ENCODE measurements at places on chromosomes 3 and 15.

DNA sequence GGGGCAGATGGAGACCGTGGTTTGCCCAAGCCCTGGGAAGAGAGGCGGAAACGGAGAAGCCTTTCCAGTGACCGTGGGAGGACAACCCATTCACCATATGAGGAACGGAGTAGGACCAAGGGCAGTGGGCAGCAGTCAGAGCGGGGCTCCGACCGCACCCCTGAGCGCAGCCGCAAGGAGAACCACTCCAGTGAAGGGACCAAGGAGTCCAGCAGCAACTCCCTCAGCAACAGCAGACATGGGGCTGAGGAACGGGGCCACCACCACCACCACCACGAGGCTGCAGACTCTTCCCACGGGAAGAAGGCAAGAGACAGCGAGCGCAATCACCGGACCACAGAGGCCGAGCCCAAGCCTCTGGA is 2.0 kb downstream of the RBM15B start:
- DNase-seq, result no peak

GRCh38 chr15:29934251-29934650 is 112.0 kb upstream of the TJP1 start:
- no peak for DNase-seq

GRCh38 chr15:75727031-75727531 is 14.4 kb upstream of the CSPG4 start:
- DNase-seq, result no peak

- DNase-seq, result no peak
Measured at GRCh38 chr3:127451321-127451720, 139.2 kb downstream of the TPRA1 start.

DNA sequence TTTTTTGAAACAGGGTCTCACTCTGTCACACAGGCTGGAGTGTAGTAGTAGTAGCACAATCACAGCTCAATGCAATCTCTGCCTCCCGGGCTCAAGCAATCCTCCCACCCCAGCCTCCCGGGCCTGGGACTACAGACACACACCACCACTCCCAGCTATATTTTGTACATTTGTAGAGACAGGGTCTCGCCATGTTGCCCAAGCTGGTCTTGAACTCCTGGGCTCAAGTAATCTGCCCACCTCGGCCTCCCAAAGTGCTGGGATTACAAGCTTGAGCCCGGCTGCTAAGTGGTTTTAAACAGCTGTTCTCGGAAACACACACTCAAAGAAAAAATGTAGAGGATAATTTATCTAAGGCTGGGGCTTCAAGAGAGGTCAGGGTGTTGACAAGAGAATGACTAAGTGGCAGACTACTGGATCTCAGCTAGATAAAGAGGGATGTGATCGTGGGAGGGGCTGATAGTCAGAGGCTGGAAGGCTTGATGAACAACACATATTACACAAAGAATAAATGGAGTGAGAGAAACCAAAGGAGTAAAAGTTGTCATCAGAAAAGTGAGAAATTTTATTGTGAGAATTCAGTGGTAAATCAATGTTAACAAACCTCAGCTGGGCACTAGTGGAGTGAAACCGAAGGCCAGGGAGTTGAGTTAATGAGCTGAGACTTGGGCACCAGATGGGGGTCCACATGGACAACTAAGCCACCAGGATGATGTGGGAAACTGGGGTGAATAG is 6.7 kb downstream of the CCR5AS start:
- DNase-seq, result no peak

DNA sequence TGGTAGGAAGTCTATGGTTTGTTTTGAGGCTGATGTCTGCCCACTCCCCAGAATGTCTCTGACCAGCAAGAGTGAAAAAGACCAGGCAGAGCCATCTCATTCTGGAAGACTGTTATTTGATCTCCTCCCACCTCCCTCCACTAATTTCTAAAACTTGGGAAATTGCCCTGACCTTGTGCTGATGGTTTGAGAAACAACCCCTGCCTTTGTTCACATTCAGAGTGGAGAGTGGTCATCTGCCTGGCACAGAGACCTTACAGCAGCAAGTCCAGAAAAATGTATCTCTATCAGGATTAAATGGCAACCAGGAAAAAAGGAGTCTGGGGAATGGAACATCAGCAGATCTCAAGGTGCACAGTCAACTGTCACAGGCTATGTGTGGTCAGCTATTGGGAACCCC is 25.7 kb downstream of the SPATA12 start:
- DNase-seq, result no peak

- no peak for DNase-seq
Measured at GRCh38 chr15:57532731-57533447, 58.8 kb upstream of the MYZAP start.

DNA sequence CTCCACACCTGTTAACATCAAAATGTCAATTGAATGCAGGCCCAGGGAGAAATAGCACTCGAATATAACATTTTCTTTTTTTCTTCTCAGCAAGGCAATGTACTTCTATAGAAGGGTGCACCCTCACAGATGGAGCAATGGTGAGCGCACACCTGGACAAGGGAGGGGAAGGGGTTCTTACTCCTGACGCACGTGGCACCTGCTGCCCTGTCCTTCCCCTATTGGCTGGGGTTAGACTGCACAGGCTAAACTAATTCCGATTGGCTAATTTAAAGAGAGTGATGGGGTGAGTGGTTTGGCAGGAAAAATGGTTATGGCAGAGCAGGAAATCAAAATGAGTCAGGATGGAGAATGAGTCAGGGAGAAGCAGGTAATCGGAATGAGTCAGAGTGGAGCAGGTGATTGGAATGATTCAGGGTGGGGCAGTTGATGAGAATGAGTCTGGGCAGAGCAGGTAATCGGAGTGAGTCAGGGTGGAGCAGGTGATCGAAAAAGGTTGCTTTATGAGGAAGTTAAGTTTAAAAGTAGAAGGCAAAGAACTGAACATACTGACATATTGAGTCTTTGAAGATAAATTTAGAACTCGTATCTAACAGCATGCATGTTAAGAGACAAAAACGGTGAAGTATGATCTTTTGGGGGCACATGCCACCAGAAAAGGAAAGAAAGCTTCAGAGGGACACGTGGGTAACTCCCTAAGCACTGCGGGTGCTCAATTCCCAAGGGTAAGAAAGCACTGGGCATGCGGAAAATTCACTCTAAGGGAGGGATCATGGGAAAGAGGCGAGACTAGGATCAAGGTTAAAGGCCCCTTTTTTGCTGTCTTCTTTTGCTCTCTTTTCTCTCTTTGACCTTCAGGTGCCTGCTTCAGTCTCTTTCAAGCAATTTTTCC is 72.9 kb upstream of the GALNT15 start:
- DNase-seq, result no peak

GRCh38 chr3:62132027-62132602 is 241.2 kb downstream of the FEZF2 start:
- DNase-seq, result no peak

GRCh38 chr3:177681156-177681555 is 483.9 kb upstream of the TBL1XR1 start:
- DNase-seq, result no peak

GRCh38 chr3:179373938-179374337 is 26.4 kb downstream of the MFN1 start:
- no peak for DNase-seq

DNA sequence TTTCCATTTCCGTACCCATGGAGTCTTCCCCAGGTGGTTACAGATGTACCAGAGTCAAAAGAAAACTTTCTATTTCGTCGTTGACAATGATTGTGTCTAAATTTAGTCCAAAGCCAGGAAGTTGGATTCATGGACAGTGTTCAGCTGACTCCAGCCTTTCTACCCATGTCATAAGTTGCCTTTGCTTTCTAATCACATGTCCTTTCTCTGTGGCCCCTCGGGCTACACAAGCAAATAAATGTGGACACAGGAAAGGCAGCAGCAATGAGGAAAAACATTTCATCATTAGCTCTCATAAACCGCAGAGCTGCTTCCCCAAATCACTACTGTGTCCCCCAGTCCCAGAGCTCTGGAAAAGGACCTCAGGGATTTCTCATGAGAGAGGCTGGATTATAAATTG is 82.0 kb downstream of the USF3 start:
- no peak for DNase-seq

DNA sequence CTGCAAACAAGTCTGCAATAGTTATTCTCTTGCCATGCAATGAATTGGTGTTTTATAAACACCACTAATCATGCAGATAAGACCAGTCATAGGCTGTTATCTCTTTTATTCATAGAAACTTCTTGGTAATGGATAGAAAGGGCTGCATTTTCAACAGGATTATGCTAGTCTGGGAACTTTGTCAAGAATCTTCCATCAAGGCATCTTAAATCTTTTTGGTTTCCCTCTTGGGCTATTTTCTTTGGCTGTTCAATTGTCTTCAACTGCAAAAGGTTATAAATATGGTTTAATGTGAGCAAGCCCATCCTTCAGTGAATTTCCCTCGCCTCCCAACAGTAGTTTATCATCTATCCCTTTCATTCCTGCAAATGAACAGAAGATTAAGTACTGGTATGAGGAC is 59.0 kb upstream of the MINAR1 start:
- DNase-seq, result no peak

DNA sequence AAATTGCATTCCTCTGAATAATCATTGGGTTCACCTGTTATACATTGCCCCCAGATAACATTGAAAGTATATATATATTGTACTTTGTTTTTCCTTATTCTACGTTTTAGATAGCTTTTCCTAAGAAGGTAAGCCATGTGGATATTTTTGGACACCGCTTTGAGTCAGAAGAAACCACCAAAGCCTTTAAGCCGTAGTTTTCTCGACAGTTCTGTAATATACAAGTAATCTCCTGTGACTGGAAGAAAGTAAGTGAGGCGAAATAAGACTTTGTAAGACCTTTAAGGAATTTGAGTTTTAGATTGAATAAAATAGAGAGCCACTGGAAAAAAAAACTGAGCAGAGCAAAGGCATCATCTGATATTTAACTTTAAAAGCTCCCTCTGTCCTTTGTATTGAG is 1092.0 kb downstream of the DIPK2A start:
- no peak for DNase-seq

GRCh38 chr15:85407421-85408269 is 27.2 kb downstream of the AKAP13 start:
- DNase-seq, result no peak

- DNase-seq, result no peak
Measured at GRCh38 chr3:44492496-44492895, 15.0 kb upstream of the ZNF445 start.

DNA sequence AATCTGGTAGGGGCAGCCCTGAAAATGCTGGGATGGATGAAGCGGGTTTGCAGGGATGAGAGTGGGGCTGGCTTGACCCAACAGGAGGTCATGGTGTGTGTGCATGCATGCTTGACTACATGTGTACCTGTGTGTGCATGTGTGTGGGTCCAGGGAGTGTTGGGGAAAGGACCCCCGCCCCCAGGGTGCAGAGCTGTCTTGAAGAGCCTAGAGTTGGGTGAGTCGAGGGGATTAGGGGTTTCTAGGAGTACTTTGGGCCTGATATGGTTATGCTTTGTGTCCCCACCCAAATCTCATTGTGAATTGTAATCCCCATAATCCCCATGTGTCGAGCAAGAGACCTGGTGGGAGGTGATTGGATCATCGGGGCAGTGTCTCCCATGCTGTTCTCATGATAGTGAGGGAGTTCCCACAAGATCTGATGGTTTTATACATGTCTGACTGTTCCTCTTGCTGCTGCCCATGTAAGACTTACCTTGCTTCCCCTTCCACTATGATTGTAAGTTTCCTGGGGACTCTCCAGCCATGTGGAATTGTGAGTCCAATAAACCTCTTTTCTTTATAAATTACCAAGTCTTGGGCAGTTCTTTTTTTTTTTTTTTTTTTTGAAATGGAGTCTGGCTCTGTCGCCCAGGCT is 5.2 kb upstream of the LCTL start:
- no peak for DNase-seq

DNA sequence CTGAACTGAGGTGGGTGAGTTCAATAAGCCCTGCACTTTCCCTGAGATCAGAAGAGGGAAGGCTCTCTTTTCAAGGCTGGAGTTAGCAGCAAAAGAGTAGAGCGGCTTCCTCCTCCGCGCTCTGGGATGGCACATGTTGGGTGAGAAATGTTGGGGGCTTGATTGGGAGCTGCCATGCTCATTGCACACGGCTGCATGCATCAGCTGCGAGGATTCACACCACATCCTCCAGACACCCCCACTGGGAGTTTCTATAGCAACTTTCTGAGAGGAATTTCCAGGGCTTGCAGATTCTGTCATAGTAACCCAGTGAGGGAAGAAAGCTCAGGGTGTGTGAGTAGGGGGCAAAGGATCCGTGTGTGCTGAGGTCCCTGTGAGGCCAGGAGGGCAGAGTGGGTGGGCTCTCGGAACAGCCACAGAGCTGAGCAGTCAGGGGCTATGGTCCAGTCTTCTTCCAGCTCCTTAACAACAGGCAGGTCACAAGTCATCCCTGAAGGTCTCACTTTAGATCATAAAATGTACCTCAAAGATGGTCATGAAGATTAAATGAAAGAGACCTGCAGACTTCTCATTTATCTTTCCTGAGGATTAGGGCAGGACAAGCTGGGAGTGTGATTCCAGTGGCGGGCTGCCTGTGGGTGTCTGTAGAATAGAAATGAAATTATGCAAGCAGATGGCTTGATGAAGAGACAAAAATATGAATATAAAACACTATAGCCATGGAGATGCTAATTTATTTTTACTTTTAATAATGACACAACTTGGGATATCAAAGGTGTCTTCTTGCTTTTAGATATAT is 75.7 kb upstream of the CHRNA7 start:
- no peak for DNase-seq

GRCh38 chr3:195441051-195441450 is 1.8 kb downstream of the ACAP2 start:
- DNase-seq, result no peak

- DNase-seq, result no peak
Measured at GRCh38 chr3:141236361-141236760, 4.7 kb downstream of the PXYLP1 start.

All from GM19239 (cell line).